Left cardiac atrium (tissue), 4 donors: ENCODE measurements at places on chromosomes 5 and 9. TPM values are rescaled to one million over a fixed set of nuclear protein-coding genes. Genes with fewer than 3 reads are reported as not detected.
A peak's percentile ranks its signal among the peaks of the same experiment; 100 is the strongest.

The GPR150 gene
- not detected for total RNA-seq

The PCDHB15 gene
- 4.5 TPM for total RNA-seq

The RGS7BP gene
- 5.1 TPM for total RNA-seq

The LCN2 gene
- total RNA-seq, result not detected

GRCh38 chr5:95823738-95824609, 1.4 kb upstream of the GLRX start:
- peak; percentile 74 for DNase-seq

GRCh38 chr5:74341221-74341620, 299.3 kb downstream of the ENC1 start:
- DNase-seq, result no peak

DNA sequence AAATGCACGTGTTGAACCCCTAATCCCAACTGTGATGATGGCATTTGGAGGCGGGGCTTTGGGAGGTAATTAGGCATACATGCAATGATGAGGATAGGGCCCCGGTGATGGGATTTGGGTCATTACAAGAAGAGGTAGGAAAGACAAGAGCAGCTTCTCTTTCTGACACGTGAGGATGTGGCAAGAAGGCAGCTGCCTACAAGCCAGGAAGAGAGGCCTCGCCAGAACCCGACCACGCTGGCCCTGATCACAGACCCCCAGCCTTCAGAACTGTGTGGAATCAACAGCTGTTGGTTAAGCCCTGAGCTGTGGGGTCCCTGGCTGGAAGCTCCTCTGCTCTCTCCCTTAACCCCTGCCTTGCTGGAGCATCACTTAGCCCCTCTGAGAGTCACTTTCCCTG, 57.5 kb downstream of the COL23A1 start:
- DNase-seq, result no peak

GRCh38 chr9:136297016-136297691, 6.7 kb downstream of the CCDC187 start:
- no peak for DNase-seq

GRCh38 chr9:16661816-16662215, 208.7 kb downstream of the BNC2 start:
- no peak for DNase-seq
